ENCODE measurements at places on chromosomes 11 and 22.

- no peak for DNase-seq
These were observed 114.1 kb upstream of the SLC22A12 start for GRCh38 chr11:64476881-64477280.

DNA sequence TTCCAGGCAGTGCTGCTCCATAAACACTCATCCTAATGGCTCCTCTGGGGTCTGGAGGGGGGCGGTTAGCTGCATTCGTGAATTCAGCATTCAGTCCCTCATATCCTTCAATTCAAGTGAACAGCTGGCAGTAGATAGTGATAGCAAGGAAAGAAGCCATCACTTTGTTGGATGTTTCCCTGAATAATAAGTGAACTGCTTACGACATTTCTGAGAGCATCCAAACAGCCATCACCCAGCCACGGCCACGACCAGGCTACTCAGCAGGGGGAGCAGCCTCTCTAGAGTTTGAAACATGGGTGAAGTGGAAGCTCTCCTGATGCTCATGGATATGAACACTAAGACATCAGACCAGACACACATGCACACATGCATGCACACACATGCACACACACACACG, 163.6 kb downstream of the NTM start:
- no peak for DNase-seq

DNA sequence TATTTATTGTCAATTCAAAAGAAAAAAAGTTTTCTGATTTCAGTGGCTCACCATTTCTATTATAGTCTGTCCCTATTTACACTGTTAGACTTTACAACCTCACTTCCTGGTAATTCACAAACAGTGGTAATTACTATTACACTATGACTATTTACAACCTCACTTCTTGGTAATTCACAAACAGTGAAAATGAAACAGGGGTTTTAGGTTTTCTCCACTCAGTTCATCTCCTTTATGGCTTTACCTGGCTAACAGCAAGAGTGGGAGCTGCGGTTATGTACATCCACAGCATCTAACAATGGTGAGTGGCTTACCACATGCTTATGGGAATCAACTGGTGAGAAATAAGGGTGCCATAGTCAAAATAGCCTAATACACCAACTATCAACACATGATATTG, 166.4 kb downstream of the CASP12 start:
- DNase-seq: no peak

- no peak for DNase-seq
These were observed 7.4 kb upstream of the CARD16 start for GRCh38 chr11:105052487-105052886.
